ENCODE measurements at places on chromosomes 11 and 22.

DNA sequence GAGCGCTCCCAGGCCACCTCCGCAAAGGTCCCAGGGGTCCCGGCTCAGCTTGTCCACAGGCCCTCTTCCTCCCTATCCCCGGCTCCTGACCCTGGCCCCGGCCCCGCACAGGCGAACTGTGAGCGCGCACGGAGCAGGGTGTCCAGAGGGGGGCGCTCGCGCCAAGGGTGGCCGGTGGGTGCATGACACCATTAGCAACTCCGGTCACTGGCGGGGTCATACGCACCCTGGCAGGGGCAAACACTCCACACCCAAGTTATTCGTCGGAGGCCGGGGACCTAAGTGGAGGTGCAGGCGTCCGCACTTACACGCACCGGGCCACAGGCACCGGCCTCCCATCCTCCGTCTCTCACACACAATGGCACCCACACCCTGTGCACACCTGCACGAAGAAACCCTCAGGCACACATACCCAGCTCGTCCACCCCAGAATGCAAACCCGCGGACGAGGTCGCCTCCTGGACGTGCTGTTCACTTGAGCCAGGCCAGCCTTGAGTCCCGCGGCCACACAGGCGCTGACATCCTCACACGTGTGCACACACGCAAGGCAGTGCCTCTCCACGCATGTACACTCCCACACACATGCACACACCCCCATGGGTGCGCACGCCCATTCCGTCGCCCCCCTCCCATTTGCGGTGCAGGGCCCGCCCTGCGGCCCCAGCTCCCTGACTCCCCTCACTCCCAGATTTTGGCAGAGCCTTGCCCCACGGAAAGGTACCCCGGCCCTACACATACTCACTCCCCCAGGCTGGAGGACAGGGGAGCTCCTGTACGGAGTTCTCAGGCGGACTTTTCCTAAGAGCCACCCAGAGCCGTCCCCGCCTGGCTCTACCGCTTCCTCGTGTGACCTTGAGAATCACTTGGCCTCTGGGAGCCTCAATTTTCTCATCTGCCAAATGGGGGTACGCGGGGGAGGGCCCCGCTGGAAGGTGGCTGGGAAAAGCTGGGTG is at the start of gene RASGRP2:
RASGRP2 (minus strand) TSS at position 552 of the 953 bp plus-strand sequence. CDS start 1,276 bp downstream, outside the sequence.
- peak; percentile 82 for DNase-seq

DNA sequence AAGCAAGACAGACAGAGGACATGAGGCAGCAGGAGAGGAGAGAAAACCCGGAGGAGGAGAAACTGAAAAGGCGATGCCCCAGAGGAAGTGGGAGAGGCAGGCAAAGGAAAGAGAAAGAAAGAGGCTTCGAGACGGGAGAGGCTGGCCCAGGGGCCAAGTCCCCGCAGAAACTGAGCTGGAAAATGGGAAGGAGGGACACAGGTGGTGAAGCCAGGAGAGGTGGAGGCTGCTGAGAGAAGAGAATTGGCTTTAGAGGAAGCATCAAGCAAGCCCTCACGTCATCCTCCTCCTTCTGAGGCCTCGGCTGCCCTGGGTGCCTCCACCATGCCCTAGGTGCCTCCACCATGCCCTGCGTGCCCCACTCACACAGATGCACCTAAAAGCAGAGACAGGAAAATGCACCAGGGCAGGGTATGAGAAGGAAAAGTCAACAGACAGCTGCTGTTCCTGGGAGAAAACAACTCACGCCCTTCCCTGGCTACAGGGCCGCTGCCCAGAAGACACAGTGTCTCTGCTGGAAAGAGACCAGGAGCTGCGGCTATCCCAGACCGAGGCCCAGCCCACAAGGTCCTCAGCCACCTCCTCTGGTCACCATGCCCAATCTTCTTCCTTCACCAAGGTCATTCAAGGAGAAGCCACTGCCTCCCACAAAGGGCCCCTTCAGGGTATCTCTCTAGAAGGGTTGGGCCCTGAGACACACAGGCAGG is 14.3 kb downstream of the FXYD6 start:
- no peak for DNase-seq

DNA sequence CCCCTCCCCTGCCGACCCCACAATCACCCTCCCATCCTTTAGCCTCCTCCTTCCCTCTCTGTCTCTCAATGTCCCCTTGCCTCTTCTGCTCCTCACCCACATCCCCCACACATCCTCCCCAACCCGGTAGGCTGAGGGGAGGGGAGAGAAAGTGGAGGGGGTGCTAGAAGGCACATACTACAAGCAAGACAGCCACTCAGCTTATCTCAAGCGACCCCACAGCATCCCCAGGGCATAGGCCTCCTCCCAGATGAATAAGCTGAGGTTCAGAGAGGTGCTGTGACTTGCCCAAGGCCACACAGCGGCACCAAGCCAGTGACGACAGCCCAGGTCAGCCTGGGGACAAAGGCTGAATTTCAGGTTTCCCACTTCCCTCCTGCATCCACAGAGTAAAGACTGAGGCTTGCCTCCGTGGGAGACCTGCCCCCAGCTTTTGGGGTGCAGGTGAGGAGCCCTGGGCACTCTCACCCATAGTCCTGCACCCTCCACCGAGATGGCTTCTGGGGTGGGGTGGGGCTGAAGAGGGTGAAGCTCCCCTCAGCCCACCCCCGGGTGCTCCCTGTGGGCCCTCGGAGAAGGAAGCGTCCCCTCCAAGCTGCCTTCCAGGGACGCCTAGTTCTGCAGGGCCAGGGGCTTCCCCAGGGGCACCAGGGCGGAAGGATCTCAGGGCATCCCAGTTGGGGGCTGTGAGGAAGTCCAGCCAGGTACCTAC is 511 bp downstream of the RAC2 start:
- DNase-seq = no peak

GRCh38 chr11:74739546-74740270 is 8.5 kb upstream of the CHRDL2 start:
- no peak for DNase-seq

DNA sequence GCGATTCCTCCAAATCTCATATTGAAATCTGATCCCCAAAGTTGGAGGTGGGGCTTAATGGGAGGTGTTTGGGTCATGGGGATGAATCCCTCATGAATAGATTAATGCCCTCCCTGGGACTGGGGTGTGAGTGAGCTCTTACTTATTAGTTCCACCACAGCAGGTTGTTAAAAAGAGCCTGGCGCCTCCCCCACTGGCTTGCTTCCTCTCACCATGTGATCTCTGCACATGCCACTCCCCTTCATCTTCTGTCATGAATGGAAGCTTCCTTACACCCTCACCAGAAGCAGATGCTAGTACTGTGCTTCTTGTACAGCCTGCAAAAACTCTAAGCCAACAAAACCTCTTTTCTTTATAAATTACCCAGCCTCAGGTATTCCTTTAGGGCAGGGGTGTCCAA is 8.8 kb downstream of the RRAS2 start:
- DNase-seq = no peak

GRCh38 chr22:34592123-34592740 is 473.7 kb upstream of the ISX start:
- DNase-seq = no peak

- DNase-seq = no peak
These were observed 353.4 kb downstream of the TENM4 start for GRCh38 chr11:79087238-79087960.

- DNase-seq = no peak
These were observed 4.9 kb downstream of the SLCO2B1 start for GRCh38 chr11:75155570-75156422.

- DNase-seq = no peak
These were observed 118.1 kb downstream of the ATM start for GRCh38 chr11:108340973-108341372.

GRCh38 chr11:21564833-21565682 is 627.8 kb upstream of the ANO5 start:
- no peak for DNase-seq

GRCh38 chr11:65485920-65486219 is 13.0 kb upstream of the MALAT1 start:
- DNase-seq = no peak

- no peak for DNase-seq
These were observed 171.7 kb downstream of the DDX10 start for GRCh38 chr11:108836541-108836940.

DNA sequence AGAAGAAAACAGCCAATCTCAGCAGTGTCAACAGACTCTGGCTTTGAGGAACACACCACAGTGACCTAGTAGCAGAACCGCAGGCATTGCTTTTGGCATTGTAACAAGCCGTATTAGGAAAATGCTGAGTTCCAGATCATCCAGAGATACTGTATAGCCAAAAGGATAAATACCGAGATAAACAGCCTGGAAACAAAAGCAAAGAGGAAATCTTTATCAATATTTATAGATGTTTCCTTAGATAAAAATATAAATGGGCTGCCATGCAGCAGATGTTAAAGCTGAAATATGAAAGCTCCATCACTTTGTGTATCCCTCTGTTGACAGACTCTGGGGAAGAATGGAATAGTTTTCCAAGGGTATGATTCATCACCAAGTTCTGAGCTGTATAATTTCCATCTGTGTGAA is 98.9 kb upstream of the TP53AIP1 start:
- no peak for DNase-seq

GRCh38 chr11:99080154-99080553 is 59.4 kb downstream of the CNTN5 start:
- DNase-seq = no peak

GRCh38 chr11:78691215-78691614 is 116.6 kb upstream of the NARS2 start:
- no peak for DNase-seq

GRCh38 chr11:2717561-2718325 is 17.9 kb upstream of the KCNQ1OT1 start:
- DNase-seq = no peak

DNA sequence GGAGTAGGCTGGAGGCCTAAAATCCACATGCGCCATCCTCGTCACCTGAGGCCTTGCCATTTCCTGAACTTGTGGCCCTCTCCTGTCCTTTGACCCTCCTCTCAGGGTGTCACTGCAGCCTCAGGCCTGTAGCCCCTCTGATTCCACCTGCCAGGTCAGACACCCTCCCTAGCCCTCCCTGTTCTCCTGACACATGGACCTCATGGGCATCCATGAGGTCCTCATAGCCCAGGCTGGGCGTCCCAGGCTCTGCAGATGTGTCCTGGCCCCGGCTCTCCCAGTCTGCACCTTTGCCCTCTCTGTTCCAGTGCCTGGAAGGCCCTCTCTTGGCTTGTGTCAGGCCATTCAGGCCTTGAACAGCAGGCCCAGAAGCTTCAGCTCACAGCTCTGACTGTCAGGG is 15.8 kb downstream of the RAB36 start:
- no peak for DNase-seq

GRCh38 chr11:63738720-63739360 is 29.7 kb downstream of the ZFTA start:
- DNase-seq = peak; percentile 41

DNA sequence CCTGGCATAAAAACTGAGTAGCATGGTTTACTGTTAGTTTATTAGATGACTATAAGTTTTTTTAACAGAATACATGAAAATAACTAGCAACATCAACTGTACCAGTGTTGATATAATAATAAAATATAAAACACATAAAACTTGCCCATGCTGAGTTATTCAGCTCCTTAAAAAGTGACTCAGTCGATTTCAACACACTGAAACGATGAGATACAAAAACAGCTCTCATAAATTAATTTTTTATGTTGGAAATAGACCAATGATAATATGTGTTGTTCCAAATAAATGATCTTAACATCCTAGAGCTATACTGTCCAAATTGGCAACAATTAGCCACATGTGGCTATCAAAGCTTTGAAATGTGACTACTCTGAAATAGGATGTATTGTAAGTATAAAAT is 15.9 kb downstream of the PDGFD start:
- no peak for DNase-seq

GRCh38 chr11:44614281-44614775 is 48.9 kb downstream of the CD82 start:
- no peak for DNase-seq

All from GF-D8 (cell line).